Tongue (tissue), 3 donors: ENCODE measurements at places on chromosomes 7 and 10. TPM values are rescaled to one million over a fixed set of nuclear protein-coding genes. Genes with fewer than 3 reads are reported as not detected.

Gene UPK3B
- total RNA-seq, result 2.2 TPM

Gene SLC16A12
- total RNA-seq, result 3.1 TPM

Gene TMEM196
- not detected for total RNA-seq

Gene IQCE
- total RNA-seq, result 6.4 TPM

Gene AKR1C3
- total RNA-seq, result 4.0 TPM

Gene SPOCK2
- 8.3 TPM for total RNA-seq

Gene FRAT1
- total RNA-seq, result 1.6 TPM

Gene NKX2-3
- total RNA-seq, result 6.2 TPM

Gene OR6V1
- total RNA-seq, result not detected

Gene DNAJC12
- 8.2 TPM for total RNA-seq

Gene PTER
- total RNA-seq, result 9.6 TPM

Gene EPDR1
- 220 TPM for total RNA-seq

Gene FAM237B
- total RNA-seq, result not detected

Gene CFAP70
- total RNA-seq, result 1.8 TPM

Gene GCK
- 2.9 TPM for total RNA-seq

Gene ZNF679
- not detected for total RNA-seq

Gene COBL
- total RNA-seq, result 87.7 TPM

Gene RGR
- 7.8 TPM for total RNA-seq

Gene PRRT4
- 7.6 TPM for total RNA-seq

Gene PLXDC2
- total RNA-seq, result 54.1 TPM

Gene CREB5
- total RNA-seq, result 30.5 TPM

Gene ANXA8L1
- total RNA-seq, result 23.3 TPM

Gene ZC3HAV1L
- 40.6 TPM for total RNA-seq

Gene FOXP2
- 25.8 TPM for total RNA-seq

Gene SEMA3A
- 16.1 TPM for total RNA-seq

Gene MAT1A
- total RNA-seq, result 0.31 TPM

Gene ASB10
- total RNA-seq, result 4.9 TPM

Gene CLDN3
- total RNA-seq, result 9.9 TPM

Gene TRPV5
- 0.21 TPM for total RNA-seq

Gene NRAP
- 304 TPM for total RNA-seq

Gene EMX2
- total RNA-seq, result 1.9 TPM

Gene BBS9
- 34.4 TPM for total RNA-seq

Gene IDI2
- total RNA-seq, result not detected

Gene CYP3A4
- total RNA-seq, result not detected

Gene MGMT
- 37.8 TPM for total RNA-seq

Gene FRMPD2
- not detected for total RNA-seq

Gene HIPK2
- total RNA-seq, result 14.8 TPM

Gene ADCY1
- total RNA-seq, result 9.8 TPM

Gene CRHR2
- total RNA-seq, result 0.51 TPM

Gene SERPINE1
- 5.4 TPM for total RNA-seq

Gene GRM3
- not detected for total RNA-seq

Gene CRYGN
- not detected for total RNA-seq
